Stimulated activated CD4-positive, alpha-beta T cell treated with anti-CD3 and anti-CD28 coated beads, Interleukin-2, amount 100 ng/mL, for 24 hours (primary cell): ENCODE measurements at places on chromosomes 12 and 14.
A peak's percentile ranks its signal among the peaks of the same experiment; 100 is the strongest.

DNA sequence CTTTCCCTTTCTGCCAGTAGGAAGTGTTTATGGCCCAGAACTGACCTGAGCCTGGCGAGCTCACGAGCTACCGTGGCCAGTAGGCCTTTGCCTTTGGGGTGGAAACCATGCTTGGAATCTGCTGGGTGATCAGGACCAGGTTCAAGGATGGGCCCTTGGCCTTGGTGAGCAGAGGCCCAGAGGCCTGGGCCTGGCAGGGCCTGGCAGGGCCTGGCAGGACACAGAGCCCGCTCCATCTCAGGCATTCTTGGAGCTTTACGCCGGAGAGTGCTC lies 184.8 kb upstream of the RTL1 start:
- no peak for DNase-seq

- no peak for DNase-seq
These were observed 27.7 kb upstream of the CALM1 start for GRCh38 chr14:90368946-90369721.

GRCh38 chr14:74480046-74480445 lies 13.1 kb downstream of the NPC2 start:
- no peak for DNase-seq

GRCh38 chr14:23883684-23884540 lies 69.7 kb upstream of the DHRS4 start:
- no peak for DNase-seq

- no peak for DNase-seq
These were observed 657.5 kb upstream of the TBX3 start for GRCh38 chr12:115341442-115341841.

DNA sequence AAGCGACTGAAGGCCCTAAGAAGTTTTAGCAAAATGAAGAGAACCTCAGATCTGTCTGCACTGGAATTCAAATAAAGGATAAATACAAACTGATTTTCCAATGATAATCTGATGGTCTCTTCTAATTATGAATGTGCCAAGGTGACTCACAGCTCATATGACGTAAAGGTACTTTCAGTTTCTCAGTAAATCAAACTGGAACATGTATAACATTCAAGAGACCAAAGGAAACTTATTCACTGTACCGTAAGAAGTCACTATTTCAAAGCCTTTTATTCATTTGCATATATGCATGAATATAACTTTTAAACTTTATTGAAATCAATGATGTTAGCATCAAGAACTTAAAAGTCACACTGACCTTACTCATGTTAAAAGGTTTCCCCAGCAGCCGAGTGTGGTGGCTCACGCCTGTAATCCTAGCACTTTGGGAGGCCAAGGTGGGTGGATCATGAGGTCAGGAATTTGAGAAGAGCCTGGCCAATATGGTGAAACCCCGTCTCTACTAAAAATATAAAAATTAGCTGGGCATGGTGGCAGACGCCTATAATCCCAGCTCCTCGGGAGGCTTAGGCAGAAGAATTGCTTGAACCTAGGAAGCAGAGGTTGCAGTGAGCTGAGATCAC lies 52.2 kb downstream of the ATXN2 start:
- DNase-seq: peak; percentile 39

GRCh38 chr12:916240-916639 lies 33.3 kb downstream of the RAD52 start:
- no peak for DNase-seq

- DNase-seq: no peak
These were observed 333.4 kb upstream of the CCDC196 start for GRCh38 chr14:66152747-66153146.

DNA sequence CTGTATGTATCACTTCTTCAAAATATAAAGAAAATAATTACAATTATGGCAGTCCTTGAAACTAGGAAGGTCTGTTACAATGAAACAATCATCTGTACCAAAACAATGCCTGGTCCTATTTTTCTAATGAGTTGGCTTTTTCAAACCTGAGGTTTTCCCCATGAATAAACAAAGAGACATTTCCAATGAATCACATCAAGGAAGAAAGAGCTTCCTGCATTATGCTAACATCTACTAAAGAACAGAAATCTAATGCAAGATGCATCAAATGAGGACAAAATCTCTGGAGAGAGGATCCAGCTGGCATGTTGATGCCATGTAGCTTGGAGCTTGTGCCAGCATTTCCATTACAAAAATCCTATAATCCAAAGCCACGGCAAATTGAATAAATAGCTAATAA lies 29.3 kb downstream of the NIN start:
- DNase-seq: no peak

DNA sequence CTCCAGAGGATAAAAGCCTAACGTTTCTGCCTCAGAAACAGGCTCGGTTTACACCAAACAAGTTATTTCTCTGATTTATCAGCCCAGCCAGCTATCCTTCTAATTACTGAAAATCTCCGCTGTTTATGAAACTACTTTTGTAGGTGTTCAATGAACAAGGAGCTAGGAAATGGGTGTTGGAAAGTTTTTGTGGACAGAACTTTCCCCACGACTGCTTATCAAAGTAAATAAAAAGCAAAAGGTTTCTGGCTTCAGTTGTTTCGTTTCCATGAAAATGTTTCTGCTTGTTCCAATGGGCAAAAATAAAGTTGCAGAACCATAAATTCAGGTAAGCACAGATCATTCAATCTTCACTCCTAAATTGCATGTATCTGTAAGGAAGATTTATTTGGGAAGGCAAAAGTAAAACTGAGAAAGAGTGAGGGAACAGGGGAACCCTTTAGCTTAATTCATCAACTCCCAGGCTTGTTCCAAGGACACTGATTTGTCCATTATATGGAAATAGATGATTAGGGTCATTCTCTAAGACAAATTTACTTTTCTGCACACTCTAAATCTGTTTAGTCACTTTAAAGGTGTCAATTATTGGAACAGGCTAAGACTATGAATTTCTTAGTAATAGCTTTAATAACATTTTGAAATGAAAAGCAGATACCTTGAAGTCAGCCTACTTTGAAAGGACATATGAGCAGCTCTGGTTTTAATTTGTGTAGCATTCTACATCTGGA lies 175.9 kb upstream of the CDKN3 start:
- no peak for DNase-seq

GRCh38 chr12:93974252-93974651 lies 174.1 kb upstream of the PLXNC1 start:
- no peak for DNase-seq

GRCh38 chr12:53789570-53789969 lies 37.8 kb upstream of the CISTR start:
- DNase-seq: no peak

DNA sequence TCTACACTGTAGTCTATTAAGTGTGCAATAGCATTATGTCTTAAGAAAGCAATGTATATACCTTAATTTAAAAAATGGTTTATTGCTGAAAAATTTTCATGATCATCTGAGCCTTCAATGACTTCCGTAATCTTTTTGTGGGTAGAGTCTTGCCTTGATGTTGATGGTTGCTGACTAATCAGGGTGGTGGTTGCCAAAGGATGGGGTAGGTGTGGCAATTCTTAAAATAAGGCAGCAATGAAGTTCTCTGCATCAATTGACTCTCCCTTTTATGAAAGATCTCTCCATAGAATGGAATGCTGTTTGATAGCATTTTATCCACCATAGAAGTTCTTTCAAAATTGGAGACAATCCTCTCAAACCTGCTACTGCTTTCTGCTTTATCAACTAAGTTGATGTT lies 41.1 kb downstream of the BBS10 start:
- no peak for DNase-seq

GRCh38 chr14:100410056-100410565 lies 87.0 kb downstream of the SLC25A47 start:
- DNase-seq: no peak

DNA sequence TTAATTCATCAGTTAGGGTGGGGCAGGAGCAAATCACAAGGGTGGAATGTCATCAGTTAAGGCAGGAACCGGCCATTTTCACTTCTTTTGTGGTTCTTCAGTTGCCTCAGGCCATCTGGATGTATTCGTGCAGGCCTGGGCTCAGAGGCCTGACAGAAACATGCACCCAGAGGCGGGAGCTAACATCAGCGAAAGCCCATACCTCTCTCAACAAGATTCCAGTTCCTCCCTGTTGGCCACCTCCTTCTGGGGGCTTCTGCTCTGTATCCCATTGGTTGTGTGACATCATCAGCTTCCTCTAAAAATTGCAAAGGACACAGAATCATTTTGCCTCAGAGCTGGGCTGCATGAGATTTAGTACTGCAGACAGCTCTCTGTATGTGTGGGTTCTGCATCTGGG lies 134.3 kb downstream of the ZNF664 start:
- no peak for DNase-seq

DNA sequence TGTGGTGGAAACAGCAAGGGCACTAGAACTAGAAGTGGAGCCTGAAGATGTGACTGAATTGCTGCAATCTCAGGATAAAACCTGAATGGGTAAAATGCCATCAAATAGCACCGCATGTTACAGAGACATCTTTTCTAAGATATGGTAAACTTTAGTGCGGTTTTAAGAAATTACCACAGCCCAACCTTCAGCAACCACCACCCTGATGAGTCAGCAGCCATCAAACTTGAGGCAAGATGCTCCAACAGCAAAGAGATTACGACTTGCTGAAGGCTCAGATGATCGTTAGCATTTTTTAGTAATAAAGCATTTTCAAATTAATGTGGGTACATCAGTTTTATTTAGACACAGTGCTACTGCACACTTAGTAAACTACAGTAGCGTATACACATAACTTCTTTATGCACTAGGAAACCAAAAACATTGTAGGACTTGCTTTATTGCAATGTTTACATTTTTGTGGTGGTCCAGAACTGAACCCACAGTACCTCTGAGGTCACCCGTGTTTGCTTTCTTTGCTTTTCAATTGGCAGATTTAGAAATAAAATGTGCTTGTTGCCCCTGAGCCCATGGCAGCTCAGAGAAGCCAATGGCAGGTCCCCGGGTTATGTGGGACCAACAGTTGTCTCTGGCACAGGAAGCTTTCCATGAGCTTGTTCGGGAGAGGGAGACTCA lies 15.9 kb downstream of the GOLGA3 start:
- no peak for DNase-seq

GRCh38 chr14:88044444-88044758 lies 39.5 kb downstream of the GPR65 start:
- DNase-seq: no peak

GRCh38 chr14:69291891-69292561 lies 32.1 kb downstream of the GALNT16 start:
- no peak for DNase-seq

DNA sequence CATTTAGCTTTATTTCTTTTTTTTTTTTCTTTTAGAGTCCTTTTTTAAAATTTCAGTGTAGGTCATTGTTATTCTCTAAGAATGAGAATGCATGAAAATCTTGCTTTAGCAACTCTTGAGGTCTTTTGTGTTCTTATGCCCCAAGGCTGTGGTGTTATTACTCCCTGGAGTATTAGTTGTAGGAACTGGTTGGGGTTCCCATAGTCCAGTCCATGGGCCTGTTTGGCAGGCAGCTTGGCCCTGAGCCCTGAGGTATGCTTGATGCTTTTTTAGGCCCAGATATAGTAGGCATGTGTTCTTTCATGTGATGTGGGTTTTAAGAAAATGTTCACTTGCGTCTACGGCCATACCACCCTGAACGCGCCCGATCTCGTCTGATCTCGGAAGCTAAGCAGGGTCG lies 1.6 kb downstream of the FAM234B start:
- DNase-seq: no peak

- no peak for DNase-seq
These were observed 17.3 kb downstream of the TPH2 start for GRCh38 chr12:71955970-71956369.

DNA sequence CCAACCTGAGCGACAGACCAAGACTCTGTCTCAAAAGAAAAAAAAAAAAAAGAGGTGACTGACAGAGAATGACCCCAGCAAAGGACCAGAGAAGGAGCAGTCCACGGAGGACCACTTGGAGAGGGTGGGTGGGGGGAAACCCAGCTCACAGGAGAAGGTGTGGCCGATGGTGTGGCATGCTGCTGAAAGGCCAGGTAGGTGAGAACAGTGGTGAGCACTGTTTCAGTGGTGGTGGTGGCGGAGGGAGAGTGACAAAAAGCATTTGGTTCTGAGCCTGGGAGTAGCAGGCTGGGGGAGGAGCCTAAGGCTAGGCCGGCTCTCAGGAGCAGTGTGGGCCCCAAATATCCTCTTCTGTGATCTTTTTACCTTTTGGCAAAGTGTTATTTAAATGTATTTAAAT lies 63.8 kb downstream of the IRF2BPL start:
- DNase-seq: peak; percentile 38

- DNase-seq: no peak
These were observed 2.9 kb upstream of the MMP17 start for GRCh38 chr12:131825146-131825892.

- DNase-seq: no peak
These were observed 368.0 kb downstream of the C12orf50 start for GRCh38 chr12:87660987-87661774.

DNA sequence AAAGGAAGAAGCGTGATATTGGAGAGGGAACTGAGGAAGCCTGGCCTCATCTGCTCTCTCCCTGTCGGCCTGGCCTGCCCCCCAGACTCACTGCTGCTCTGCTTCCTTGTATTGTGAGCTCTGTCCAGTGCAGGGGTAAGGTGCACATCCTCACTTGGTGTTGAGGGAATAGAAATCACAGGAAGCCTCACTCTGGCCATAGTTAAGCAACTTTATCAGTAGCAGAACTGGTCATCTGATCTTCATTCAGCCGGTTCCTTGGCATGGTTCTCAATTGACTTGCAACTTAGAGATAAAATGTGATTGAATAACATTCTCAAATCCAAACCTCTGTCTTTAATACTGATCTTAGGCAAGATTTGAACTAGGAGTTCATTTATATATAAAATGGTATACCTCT lies 11.5 kb upstream of the CCDC175 start:
- DNase-seq: no peak

GRCh38 chr14:76268700-76269099 lies 107.2 kb upstream of the ESRRB start:
- no peak for DNase-seq

DNA sequence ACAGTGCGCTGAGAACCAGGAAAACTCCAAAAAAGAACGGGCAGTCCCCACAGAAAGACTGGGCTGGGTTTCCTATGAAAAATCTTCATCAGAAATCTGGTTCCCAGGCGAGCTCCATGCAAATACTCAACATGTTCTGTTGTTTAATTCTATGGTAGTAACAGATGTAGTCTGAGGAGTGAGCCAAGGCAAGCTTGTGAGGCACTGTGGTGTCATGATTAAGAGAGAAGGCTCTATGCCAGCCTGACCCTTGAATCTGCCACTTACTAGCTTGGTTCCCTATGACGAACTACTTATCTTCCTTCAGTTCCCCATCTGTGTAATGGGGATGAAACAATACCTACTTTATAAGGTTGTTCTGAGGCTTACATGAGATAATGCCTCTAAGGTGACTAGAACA lies 10.7 kb downstream of the POMT2 start:
- no peak for DNase-seq

DNA sequence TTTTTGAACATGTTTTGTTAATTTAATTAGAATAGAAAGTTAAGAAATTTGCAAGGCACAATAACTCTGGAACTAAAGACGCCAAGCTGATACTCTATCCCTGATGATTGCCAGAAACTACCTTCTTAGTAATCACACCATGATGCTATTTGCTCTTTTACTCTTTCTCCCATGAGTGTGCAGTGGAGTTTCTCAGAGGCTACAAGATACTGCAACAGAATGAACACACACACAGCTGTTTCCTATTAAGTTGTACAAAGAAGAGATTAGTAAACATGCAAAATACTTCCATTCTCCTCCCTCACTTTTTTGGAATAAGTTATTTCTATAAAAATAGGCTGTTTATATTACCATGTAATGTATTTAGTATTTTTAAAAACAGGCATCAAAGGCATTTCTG lies 1367.5 kb downstream of the AACS start:
- DNase-seq: no peak

GRCh38 chr14:79661752-79662151 lies 549.6 kb downstream of the DIO2 start:
- no peak for DNase-seq
